ENCODE measurements at places on chromosomes 12 and 14.
A peak's percentile ranks its signal among the peaks of the same experiment; 100 is the strongest.

DNA sequence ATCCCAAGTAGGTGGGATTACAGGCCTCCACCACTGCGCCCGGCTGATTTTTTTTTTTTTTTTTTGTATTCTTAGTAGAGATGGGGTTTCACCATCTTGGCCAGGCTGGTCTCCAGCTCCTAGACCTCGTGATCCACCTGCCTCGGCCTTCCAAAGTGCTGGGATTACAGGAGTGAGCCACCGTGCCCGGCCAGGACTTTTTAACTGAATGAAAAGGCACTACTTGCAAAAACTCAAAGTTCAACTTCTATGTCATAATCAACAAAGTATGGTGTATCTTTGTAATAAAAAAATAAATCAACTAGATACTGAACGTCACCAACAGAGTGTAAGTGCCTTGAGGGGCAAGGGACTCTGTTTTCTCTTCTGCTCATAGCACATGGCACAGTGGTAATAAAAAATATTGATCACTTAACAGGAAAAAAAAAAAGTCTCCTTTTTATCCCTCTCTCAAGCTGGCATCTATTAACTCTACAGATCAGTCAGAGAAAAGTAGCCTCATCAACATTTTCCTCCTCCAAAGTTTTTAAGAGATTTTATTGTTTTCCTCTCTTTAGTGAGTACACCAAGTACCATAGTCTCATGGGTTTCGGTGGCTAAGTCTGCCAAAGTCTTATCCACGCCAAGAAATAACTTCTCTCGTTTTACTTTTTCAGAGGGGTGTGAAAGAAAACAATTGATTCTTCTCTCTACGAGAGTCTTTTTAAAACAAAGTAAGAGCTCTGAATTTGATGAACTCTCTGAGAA, 10.6 kb upstream of the FOXN3 start:
- no peaks in the 10 kb centered on the region for H3K27me3 ChIP-seq
- H3K4me1 ChIP-seq, result peaks cover 33% of the 10 kb centered on the region
- no peak overlapping the region for H3K27ac ChIP-seq
- H3K4me3 ChIP-seq, result no peak overlapping the region
- H3K36me3 ChIP-seq, result no peaks in the 10 kb centered on the region
- DNase-seq, result no peak

- no peak overlapping the region for H3K27ac ChIP-seq
- H3K4me3 ChIP-seq, result no peak overlapping the region
- H3K4me1 ChIP-seq, result peaks cover 4% of the 10 kb centered on the region
- H3K27me3 ChIP-seq, result no peaks in the 10 kb centered on the region
These were observed 10.2 kb downstream of the GNG2 start for GRCh38 chr14:51870606-51871005.

DNA sequence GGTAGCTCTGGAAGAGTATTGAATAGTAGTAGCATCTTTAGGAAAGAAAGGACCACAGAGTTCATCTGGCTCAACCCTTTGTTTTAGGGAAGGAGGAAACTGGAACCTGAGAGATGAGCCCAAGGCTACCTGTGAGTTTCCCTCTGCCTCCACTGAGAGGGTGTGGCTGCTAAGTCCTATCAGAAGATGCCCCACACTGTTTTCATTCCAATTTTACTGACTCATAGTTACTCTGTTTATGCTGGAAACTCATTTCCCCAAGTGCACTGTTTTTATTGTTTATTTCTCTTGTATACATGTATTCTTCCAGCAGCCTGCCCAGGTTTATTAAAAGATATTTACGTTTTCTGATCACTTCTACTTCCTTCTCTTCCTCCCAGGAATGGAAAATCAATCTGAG, 127.4 kb upstream of the ARHGAP5 start:
- no peak overlapping the region for H3K27ac ChIP-seq
- H3K4me1 ChIP-seq, result peaks cover 10% of the 10 kb centered on the region
- no peak for DNase-seq
- no peak overlapping the region for H3K4me3 ChIP-seq

DNA sequence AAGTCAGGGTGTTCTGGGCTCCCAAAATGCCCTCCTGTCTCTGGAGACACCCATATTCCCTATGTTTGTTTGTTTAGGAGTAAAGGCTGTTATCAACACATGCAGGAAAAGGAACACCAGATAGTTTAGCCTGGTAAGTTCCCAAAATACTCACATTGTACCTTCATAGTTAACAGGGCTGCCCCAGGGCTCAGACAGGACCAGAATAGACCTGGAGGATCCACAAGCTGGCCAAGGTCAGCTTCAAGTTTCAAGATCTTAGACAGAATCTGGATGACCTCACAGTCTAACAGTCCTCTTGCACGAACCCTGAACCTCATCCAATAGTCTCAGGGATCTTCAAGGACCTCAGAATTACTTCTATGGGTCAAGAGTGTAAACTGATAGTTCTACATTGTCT, 18.1 kb upstream of the HSP90B1 start:
- no peak overlapping the region for H3K27ac ChIP-seq
- H3K36me3 ChIP-seq, result no peaks in the 10 kb centered on the region
- no peak for DNase-seq
- H3K27me3 ChIP-seq, result no peaks in the 10 kb centered on the region

- no peaks in the 10 kb centered on the region for H3K4me1 ChIP-seq
- H3K27me3 ChIP-seq, result no peaks in the 10 kb centered on the region
- DNase-seq, result no peak
These were observed 158.8 kb upstream of the NPAS3 start for GRCh38 chr14:32779840-32780239.

- H3K27ac ChIP-seq, result no peak overlapping the region
- no peak overlapping the region for H3K4me3 ChIP-seq
- no peaks in the 10 kb centered on the region for H3K4me1 ChIP-seq
- H3K27me3 ChIP-seq, result no peaks in the 10 kb centered on the region
- no peaks in the 10 kb centered on the region for H3K36me3 ChIP-seq
These were observed 805.4 kb downstream of the VRK1 start for GRCh38 chr14:97602438-97603117.

GRCh38 chr14:76348898-76349297, 27.0 kb upstream of the ESRRB start:
- H3K4me3 ChIP-seq, result no peak overlapping the region
- H3K4me1 ChIP-seq, result peaks cover 5% of the 10 kb centered on the region
- H3K27ac ChIP-seq, result no peak overlapping the region
- peaks cover 8% of the 10 kb centered on the region for H3K27me3 ChIP-seq
- H3K36me3 ChIP-seq, result no peaks in the 10 kb centered on the region
- peak; percentile 51 for DNase-seq

- no peak for DNase-seq
- no peaks in the 10 kb centered on the region for H3K36me3 ChIP-seq
- no peaks in the 10 kb centered on the region for H3K4me1 ChIP-seq
- H3K27ac ChIP-seq, result no peak overlapping the region
- no peaks in the 10 kb centered on the region for H3K27me3 ChIP-seq
These were observed 27.0 kb downstream of the SLC25A21 start for GRCh38 chr14:37145395-37145794.

GRCh38 chr12:105671720-105672119, 341.2 kb downstream of the C12orf75 start:
- no peaks in the 10 kb centered on the region for H3K36me3 ChIP-seq
- H3K27me3 ChIP-seq, result no peaks in the 10 kb centered on the region
- no peak for DNase-seq
- H3K27ac ChIP-seq, result no peak overlapping the region

GRCh38 chr14:77682158-77682553, 25.7 kb downstream of the ALKBH1 start:
- no peaks in the 10 kb centered on the region for H3K27me3 ChIP-seq
- H3K27ac ChIP-seq, result no peak overlapping the region
- H3K4me3 ChIP-seq, result no peak overlapping the region
- no peaks in the 10 kb centered on the region for H3K4me1 ChIP-seq
- no peak for DNase-seq

- no peak overlapping the region for H3K27ac ChIP-seq
- peaks cover 94% of the 10 kb centered on the region for H3K36me3 ChIP-seq
- DNase-seq, result no peak
- H3K4me3 ChIP-seq, result no peak overlapping the region
These were observed 36.6 kb downstream of the SENP1 start for GRCh38 chr12:48069241-48069640.

DNA sequence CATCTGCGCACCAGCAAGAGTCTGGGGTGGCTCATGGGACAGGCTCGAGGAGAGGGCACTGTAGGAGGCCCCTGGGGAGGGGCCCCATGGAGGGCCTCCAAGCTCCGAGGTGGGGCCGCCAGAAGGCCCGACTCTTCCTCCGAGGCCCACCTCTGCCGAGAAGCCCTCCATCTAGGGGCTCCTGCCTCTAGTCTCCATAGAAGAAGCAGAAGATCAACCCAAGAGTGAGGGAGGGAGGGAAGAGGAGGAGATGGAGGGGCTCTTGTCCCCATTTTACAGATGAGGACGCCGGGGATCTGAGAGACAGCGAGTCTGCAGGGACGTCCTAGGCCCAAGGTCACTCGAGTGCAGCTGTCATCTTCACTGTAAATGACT, 41.2 kb downstream of the DIO3 start:
- no peaks in the 10 kb centered on the region for H3K36me3 ChIP-seq
- no peaks in the 10 kb centered on the region for H3K4me1 ChIP-seq
- H3K27ac ChIP-seq, result no peak overlapping the region
- DNase-seq, result no peak

DNA sequence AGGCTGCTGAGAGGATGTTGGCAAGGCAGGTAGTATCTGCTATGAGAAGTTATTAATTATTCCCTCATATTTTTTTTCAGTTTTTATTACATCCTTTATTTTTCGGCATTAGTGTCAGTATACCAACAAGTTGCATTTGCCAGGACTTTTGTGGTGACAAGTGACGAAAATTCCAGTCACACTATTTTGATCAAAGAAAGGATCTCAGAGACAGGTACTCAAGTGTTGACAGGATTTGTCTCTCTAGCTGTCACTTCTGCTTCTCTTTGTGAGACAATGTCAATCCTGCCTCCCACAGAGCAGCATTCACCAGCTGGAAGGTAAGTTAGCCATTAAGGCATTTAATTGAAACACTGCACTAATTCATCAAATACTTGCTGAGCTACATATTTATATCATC, 18.0 kb upstream of the IFNG start:
- peaks cover 3% of the 10 kb centered on the region for H3K4me1 ChIP-seq
- no peaks in the 10 kb centered on the region for H3K27me3 ChIP-seq
- no peak for DNase-seq
- H3K4me3 ChIP-seq, result no peak overlapping the region
- H3K27ac ChIP-seq, result no peak overlapping the region

DNA sequence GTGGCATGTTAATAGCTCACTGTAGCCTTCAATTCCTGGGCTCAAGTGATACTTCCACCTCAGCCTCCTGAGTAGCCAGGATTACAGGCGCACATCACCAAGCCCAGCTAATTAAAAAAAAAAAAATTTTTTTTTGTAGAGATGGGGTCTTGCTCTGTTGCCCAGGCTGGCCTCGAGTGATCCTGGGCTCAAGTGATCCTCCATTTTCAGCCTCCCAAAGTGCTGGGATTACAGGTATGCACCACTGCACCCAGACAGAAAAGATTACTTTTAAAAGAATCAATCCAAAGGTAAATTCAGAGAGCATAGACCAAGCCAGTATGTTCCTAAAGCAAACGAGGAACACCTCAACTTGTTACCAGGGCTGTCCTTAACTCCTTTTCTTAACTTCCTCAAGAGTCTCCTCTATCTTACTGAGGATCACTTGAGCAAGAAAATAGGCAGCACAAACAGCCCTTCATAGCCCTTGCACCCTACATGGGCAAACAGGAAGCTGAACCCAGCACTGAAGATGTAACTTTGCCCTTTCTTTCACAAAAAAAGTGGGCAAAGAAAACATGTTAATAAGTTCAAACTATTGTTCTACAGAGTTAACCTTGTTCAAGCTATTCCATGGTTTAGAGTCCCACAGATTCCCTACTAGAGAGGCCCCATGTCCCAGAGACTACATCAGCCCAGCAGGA, 11.3 kb downstream of the CS start:
- H3K4me1 ChIP-seq, result no peaks in the 10 kb centered on the region
- DNase-seq, result no peak
- no peak overlapping the region for H3K27ac ChIP-seq
- peaks cover 73% of the 10 kb centered on the region for H3K36me3 ChIP-seq
- no peaks in the 10 kb centered on the region for H3K27me3 ChIP-seq
- H3K4me3 ChIP-seq, result no peak overlapping the region

DNA sequence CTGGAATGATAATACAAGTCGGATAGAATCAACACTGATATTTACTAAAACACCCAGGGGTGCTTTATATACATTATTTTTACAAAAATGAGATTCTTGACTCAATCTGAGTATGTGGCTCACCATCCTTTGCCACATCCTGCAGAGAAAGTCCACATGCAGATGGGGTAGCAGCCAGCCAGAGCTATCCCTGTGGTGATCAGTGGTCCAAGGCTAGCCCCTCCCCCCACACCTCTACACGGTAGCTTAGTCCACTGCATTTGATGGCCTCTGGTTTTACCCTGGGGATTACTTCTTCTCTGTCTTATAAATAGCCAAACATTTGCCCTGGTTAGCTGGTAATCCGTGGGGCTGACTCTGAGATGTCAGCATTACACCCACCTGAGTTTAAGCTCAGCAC, 28.1 kb upstream of the TTC7B start:
- H3K36me3 ChIP-seq, result no peaks in the 10 kb centered on the region
- H3K4me3 ChIP-seq, result no peak overlapping the region
- H3K27ac ChIP-seq, result no peak overlapping the region
- no peaks in the 10 kb centered on the region for H3K27me3 ChIP-seq
- peaks cover under 1% of the 10 kb centered on the region for H3K4me1 ChIP-seq
- DNase-seq, result no peak

- H3K27me3 ChIP-seq, result no peaks in the 10 kb centered on the region
- H3K36me3 ChIP-seq, result no peaks in the 10 kb centered on the region
- no peaks in the 10 kb centered on the region for H3K4me1 ChIP-seq
- DNase-seq, result no peak
- no peak overlapping the region for H3K4me3 ChIP-seq
These were observed 36.9 kb downstream of the RHOJ start for GRCh38 chr14:63241096-63241495.

GRCh38 chr12:30200864-30201263, 417.1 kb upstream of the TMTC1 start:
- H3K4me3 ChIP-seq, result peak overlapping the region; percentile 62
- H3K27me3 ChIP-seq, result no peaks in the 10 kb centered on the region
- H3K36me3 ChIP-seq, result no peaks in the 10 kb centered on the region
- H3K27ac ChIP-seq, result no peak overlapping the region

DNA sequence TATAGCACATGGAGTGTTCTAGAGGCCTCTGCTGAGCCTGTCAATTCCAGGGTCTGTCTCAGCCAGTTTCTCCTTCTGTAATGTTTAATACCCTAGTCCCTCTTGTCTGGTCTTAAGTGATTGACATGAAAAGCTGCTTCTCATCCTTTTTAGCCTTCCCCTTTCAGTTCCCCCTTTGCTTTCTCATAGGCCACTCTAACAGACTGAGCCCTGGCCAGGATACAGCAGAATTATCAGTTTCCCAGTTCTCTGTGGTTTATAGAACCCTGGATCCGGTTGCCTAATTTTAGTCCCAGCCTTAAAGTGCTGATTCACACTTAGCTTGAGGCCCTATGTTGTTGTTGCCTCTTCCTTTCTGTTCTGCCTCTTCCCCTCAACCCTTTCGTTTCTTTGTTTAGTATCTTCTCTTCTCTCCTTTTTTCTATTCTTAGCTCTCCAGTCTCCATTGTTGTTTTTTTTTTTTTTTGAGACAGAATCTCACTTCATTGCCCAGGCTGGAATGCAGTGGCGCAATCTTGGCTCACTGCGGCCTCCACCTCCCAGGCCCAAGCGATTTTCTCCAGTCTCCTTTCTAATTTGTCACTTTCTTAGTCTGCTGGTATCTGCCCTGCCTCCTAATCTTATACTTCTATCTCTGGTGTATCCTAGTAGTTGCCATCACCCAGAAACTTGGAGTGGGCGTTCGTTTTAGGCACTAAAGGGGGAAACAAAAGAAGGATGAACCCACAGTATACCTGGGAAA, 2.9 kb upstream of the BIN2 start:
- no peaks in the 10 kb centered on the region for H3K36me3 ChIP-seq
- no peaks in the 10 kb centered on the region for H3K27me3 ChIP-seq
- no peak overlapping the region for H3K4me3 ChIP-seq
- DNase-seq, result no peak

GRCh38 chr12:70543444-70543843, 93.8 kb downstream of the PTPRB start:
- peaks cover 2% of the 10 kb centered on the region for H3K4me1 ChIP-seq
- DNase-seq, result no peak
- no peaks in the 10 kb centered on the region for H3K27me3 ChIP-seq
- H3K27ac ChIP-seq, result no peak overlapping the region

Data from neuronal stem cell (in vitro differentiated cells).